ENCODE measurements at places on chromosomes 5 and 9.

DNA sequence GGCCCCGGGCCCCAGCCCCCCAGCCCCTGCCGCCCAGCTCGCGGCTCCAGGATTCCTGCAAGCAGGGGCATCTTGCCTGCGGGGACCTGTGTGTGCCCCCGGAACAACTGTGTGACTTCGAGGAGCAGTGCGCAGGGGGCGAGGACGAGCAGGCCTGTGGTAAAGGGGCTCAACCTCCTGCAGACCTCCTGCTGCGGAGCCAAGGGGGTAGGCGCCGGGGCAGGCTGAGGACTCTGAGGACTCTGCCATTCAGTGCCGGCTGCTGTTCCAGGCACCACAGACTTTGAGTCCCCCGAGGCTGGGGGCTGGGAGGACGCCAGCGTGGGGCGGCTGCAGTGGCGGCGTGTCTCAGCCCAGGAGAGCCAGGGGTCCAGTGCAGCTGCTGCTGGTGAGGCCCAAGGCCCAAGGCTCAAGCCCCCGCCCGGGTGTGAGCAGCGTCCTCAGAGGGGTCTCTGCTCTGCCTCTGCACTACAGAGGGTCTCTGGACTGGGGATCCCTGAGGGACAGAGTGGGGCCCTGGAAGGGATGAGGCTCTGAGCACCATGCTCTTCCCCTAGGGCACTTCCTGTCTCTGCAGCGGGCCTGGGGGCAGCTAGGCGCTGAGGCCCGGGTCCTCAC is 3.4 kb downstream of the MAMDC4 start:
- DNase-seq = no peak

DNA sequence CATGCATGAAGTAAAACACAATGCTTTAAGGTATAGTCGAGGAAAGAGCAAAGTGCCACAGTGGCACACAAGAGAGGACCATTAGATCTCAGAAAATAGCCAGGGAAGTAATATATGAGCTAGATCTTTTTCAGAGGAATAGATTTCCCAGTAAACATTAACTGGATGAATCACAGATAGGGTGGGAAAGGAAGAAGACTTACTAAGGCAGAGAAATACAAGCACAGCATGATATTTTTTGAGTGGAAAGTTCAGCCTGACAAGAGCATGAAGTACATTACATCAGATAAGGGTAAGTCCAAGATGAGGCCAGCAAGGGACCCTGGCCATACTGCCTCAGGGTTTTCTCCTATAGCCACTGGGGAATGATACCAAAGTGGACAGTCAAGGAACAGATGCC is 804.6 kb upstream of the DMAC1 start:
- DNase-seq = no peak

GRCh38 chr9:69249337-69249736 is 75.3 kb downstream of the TJP2 start:
- no peak for DNase-seq

DNA sequence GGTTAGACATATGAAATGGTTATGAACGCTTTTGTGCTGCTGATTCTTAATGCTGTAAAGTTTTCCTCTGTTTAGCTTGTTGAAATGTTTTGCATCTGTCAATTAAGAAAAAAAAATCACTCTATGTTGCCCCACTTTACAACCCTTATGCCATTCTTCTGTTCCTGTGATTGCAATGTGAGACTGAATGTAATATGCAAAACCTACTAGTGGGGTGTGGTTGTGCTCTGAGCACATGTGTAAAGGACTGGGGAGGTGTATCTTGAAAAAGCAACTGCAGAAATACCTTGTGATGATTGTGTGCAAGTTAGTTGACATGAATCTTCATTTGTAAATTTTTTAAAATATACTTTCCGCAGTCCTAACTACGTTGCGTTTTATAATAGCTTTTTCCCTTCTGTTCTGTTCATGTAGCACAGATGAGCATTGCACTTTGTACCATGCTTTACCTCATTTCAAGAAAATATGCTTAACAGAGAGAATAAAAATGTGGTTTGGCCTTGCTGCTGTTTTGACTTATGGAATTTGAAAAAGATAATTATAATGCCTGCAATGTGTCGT is 357.0 kb upstream of the PIK3R1 start:
- no peak for DNase-seq
